Activated CD8-positive, alpha-beta memory T cell treated with anti-CD3 and anti-CD28 coated beads, Interleukin-2, amount 10 ng/mL, durations not matched to agents 7 days and 5 days (primary cell): ENCODE measurements at places on chromosomes 13 and 19.

DNA sequence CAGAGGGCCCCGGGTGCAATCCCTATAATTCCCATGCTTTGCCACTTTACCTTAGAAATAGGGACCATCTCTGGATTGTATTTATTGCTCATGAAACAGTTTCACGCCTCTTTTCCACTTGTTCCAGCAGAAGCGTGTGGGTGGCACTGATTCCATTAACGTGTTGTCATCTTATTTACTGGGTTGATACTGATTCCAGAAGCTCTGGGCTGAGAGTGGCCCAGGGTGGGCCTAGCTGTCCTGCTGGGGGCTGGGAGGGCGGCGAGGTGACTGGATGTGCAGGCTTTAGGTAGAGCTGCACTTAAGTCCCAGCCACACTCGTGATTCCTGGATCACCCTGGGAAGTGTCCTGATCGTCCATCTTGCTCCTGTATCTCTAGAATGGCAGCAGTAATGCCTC lies 155.0 kb downstream of the TEX29 start:
- no peak for DNase-seq

DNA sequence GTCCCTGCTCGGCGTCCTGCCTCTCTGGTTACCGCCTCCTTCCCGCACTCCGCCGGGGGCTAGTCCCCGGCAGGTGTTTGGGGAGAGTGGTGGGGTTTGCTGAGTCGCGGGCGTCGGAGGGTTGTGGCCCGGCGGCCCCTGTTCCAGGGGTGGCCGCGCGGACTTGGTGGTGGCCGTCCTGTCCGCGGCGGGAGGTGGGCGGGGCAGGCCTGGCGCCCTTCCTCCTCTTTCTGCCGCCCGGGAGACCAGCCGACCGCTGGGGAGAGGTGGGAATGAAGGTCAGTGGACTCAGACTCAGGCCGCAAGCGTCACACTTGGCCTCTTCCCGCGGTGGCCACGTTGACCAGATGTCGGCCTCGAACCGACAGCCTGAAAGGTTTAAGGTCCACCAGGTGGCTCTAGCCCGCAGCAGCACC lies 61.8 kb downstream of the ZNF723 start:
- DNase-seq, result no peak

DNA sequence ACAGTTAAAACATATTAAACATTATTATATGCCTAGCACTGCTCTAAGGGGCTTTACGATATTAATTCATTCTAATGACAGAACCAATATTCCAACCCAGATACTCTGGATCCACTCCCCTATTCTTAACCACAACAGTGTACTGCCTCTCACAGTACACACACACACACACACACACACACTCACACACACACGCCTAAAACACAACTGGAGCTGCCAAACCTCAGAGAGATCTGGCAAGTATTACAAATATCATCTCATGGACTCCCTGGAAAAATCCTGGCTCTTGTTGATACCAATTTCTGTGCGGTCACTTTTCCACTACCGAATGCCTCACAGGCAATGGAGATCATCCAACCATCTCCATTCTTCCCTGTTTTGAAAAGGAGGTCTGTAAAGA lies 1.3 kb downstream of the ZNF780A start:
- DNase-seq, result no peak

DNA sequence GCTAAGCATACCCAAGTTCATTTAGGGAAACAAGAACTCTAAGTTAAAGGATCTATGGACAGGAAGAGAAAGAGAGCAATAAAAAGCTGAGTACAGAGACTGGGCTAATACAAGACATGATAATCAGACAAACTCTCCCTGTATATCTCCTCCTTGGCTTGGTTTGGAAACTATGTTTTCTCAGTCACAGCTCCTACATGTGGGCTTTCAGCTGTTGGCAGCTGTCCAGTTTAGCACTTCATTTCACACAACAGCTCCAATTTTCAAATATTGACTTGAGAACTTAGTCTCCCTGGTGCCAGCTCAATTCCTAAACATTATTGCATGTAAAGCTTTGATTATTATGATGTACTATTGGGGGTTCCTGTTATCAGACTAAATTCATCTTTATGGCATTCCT lies 222.8 kb upstream of the OBI1 start:
- DNase-seq, result no peak
